ENCODE measurements at places on chromosomes 4 and X.
A peak's percentile ranks its signal among the peaks of the same experiment; 100 is the strongest.

DNA sequence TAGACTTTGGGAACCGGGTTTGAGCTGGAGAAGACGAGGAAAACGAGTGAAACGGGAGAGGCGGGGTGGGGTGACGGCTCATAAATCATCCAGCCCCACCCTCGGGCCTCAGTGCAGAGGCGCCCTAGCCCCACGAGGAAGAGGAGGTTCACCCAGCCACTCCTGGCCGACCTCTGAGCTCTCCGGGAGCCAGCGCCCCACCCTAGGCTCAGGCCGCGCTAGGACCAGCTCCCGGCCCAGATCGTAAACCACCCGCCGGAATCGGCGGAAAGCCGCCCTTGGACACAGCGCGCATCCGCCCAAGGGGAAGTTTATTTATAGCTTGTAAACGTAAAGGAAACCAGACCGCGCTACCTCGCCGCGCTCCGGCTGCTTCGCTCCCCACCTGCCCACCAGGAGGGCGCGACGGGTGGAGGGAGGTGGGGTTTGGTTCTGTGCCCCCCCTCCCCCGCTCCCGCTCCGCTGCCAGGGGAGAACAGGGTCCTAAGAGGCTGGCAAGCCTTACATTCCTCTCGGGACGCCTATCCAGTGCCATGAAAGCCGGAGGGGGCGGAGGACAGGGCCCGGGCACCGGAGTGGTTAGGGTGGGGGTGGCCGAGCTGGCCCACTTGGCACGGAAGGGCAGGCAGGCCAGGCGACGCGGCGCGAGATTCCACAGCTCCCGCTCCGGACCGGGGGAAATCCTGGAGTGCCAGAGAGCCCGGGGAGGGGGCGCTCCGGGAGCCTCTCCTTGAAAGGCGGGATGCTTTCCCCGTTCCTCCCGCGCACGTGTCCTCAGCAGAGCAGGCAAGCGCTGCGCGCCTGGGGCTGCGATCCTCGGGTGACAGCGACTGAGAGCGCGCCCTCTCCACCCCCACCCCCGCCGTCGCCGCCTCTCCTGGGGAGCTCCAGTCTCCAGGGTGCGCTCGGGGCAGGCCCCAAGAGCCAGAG lies 84.2 kb downstream of the BCOR start:
- peaks cover 18% of the 10 kb centered on the region for H3K4me1 ChIP-seq
- H3K27ac ChIP-seq = no peak overlapping the region
- peaks cover 4% of the 10 kb centered on the region for H3K27me3 ChIP-seq
- no peak overlapping the region for H3K4me3 ChIP-seq
- no peaks in the 10 kb centered on the region for H3K36me3 ChIP-seq

- no peak overlapping the region for H3K4me3 ChIP-seq
- H3K27ac ChIP-seq = no peak overlapping the region
- no peaks in the 10 kb centered on the region for H3K27me3 ChIP-seq
- DNase-seq = no peak
Measured at GRCh38 chr4:102439812-102440211, 61.3 kb upstream of the NFKB1 start.

DNA sequence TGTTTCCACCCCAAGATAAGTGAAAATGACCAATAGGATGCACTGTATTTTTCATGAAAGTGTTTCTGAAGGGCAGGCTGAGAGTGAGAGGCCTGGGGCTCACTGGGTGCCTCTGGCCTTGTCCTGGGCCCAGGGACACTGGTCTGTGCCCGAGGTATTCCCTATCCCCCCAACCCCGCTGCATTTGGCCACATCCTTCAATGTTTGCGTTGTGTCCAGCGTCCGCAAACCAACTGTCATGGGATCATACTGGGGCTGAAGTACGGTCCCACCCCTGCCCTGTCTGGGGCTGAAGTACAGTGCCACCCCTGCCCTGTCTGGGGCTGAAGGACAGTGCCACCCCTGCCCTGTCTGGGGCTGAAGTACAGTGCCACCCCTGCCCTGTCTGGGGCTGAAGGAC lies 22.0 kb upstream of the MSANTD1 start:
- no peaks in the 10 kb centered on the region for H3K4me1 ChIP-seq
- peaks cover 57% of the 10 kb centered on the region for H3K36me3 ChIP-seq
- DNase-seq = no peak
- H3K4me3 ChIP-seq = no peak overlapping the region

- no peak overlapping the region for H3K27ac ChIP-seq
- no peak overlapping the region for H3K4me3 ChIP-seq
- H3K4me1 ChIP-seq = peaks cover 17% of the 10 kb centered on the region
- H3K36me3 ChIP-seq = peaks cover 4% of the 10 kb centered on the region
- H3K27me3 ChIP-seq = peaks cover 1% of the 10 kb centered on the region
Measured at GRCh38 chrX:118558926-118559325, 63.3 kb downstream of the DOCK11 start.

DNA sequence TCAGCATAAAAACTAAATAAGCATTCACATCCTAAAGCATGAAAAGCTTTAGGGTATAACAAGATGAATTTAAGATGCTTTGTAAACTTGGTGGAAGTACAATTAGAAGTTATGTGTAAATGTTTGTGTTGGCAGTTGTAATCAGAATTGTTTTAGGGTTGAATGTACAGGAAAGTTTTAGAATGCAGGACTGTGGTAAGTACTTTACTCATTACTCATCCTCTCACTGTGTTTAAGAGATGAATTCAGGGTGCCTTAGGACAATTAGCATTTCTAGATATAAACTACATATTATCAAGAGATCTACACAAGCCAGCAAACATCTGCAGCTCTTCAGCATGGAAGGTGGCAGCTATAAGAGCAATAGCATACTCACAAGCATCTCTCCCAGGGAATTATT lies 77.5 kb upstream of the ELOVL6 start:
- no peak for DNase-seq
- H3K4me3 ChIP-seq = no peak overlapping the region
- H3K27me3 ChIP-seq = peaks cover 2% of the 10 kb centered on the region
- H3K4me1 ChIP-seq = no peaks in the 10 kb centered on the region
- H3K36me3 ChIP-seq = no peaks in the 10 kb centered on the region
- no peak overlapping the region for H3K27ac ChIP-seq

- H3K4me3 ChIP-seq = no peak overlapping the region
- H3K36me3 ChIP-seq = no peaks in the 10 kb centered on the region
- H3K27me3 ChIP-seq = peaks cover 3% of the 10 kb centered on the region
- DNase-seq = no peak
Measured at GRCh38 chrX:112672788-112673560, 6.8 kb downstream of the LHFPL1 start.

DNA sequence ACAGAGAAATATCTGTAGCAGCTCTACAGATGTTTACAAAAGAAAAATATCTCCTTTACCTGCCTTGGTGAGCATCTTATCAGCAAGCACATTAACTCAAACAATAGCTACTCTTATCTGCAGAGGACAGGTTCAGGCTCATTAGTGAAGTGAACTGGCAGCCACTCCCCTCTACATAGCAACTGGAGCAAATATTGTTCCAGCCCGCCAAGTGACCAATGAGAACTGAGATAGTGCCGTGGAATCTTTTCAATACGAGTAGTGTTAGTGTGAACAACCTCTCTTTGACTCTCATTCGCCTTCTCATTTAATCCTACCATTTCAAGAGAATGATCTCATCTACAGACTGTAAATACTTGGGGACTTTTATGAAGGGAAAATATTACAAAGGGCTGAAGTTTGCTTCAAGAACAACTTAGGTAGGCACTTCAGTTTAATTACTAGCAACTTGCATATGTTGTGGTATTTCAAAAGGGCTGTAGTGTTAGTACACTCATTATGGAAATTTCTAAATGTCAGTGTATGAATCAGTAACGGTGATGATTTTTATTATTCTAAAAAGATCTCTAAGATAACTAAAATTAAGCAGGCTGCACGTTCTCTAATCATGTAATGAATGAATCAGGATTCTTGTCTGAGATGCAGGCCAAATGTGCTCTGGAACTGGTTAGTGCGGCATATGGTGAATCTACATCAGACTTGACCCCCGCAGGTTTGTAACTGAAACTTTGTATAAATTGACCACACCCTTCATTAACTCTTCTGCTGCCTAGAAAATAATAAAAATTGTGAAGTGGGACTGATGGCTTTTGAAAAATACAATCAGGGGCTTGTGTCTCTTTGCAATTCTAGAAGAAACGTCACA lies 72.4 kb downstream of the PALLD start:
- peaks cover 6% of the 10 kb centered on the region for H3K27me3 ChIP-seq
- DNase-seq = peak; percentile 59
- peaks cover 37% of the 10 kb centered on the region for H3K4me1 ChIP-seq
- H3K36me3 ChIP-seq = no peaks in the 10 kb centered on the region

DNA sequence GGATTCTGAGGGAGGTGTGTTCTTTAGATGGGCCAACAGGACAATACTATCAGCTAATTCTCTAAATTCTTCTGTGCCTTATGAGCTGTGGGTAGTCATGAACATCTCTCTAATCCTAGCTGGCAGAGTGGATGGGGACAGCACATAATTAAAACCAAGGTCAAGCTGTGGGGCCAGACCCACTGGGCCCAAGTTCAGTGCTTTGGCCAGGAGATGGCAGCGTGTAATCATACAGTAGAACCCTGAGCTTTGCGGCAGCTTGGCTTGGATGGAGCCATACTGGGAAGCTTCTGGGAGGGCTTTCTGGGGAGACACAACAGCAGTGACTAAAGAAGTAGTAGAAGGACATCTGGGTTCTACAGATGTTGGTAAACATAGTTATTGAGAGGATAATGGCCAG lies 140.3 kb upstream of the CXCL13 start:
- H3K4me3 ChIP-seq = no peak overlapping the region
- no peak overlapping the region for H3K27ac ChIP-seq
- H3K27me3 ChIP-seq = peaks cover 2% of the 10 kb centered on the region
- H3K4me1 ChIP-seq = no peaks in the 10 kb centered on the region
- H3K36me3 ChIP-seq = no peaks in the 10 kb centered on the region
- DNase-seq = no peak

- DNase-seq = no peak
- no peak overlapping the region for H3K27ac ChIP-seq
- H3K36me3 ChIP-seq = peaks cover 46% of the 10 kb centered on the region
- peaks cover 39% of the 10 kb centered on the region for H3K4me1 ChIP-seq
- no peak overlapping the region for H3K4me3 ChIP-seq
Measured at GRCh38 chrX:2712890-2713840, 22.1 kb downstream of the CD99 start.

DNA sequence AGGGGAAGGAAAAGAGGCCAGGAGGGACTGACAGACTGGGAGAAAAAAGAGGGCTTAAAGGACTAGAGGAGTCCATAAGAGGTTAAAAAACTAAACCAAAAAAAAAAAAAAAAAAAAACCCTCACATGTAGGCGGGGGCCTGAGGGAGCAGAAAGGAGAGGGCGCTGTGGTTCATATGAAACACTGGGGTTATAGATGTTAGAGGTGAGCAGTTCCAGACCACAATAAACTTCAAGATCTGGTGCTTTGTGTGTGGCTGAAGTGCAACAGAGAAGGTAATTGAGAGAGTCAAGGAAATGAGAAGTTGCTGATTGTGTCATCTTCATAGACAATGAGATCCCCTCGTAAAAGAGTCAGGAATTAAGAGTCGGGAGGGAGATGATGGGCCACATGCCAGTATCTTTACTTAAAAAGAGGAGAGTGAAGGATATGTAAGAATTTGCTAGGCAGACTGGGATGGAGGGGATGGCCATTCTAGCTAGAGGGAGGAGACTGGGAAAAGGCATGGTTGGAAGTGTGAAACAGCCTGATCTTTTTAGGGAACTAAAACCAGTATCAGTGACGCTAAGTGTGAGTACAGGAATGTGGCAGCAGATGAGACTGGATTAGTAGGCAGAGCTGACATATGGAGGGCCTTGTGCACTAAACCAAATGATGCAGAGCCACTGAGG lies 18.4 kb upstream of the OGT start:
- no peak for DNase-seq
- H3K27me3 ChIP-seq = peaks cover 2% of the 10 kb centered on the region
- no peak overlapping the region for H3K4me3 ChIP-seq
- no peaks in the 10 kb centered on the region for H3K4me1 ChIP-seq
- no peak overlapping the region for H3K27ac ChIP-seq

GRCh38 chr4:95835672-95836071 lies 4.2 kb upstream of the PDHA2 start:
- no peak overlapping the region for H3K27ac ChIP-seq
- no peaks in the 10 kb centered on the region for H3K27me3 ChIP-seq
- DNase-seq = peak; percentile 22
- H3K36me3 ChIP-seq = no peaks in the 10 kb centered on the region

GRCh38 chr4:104404361-104404760 lies 90.3 kb downstream of the CXXC4 start:
- H3K4me3 ChIP-seq = no peak overlapping the region
- H3K27ac ChIP-seq = no peak overlapping the region
- DNase-seq = no peak
- H3K4me1 ChIP-seq = no peaks in the 10 kb centered on the region
- H3K36me3 ChIP-seq = no peaks in the 10 kb centered on the region
- no peaks in the 10 kb centered on the region for H3K27me3 ChIP-seq

GRCh38 chr4:100907465-100908454 lies 389.9 kb upstream of the EMCN start:
- H3K27ac ChIP-seq = peak overlapping the region; percentile 91
- peak; percentile 7 for DNase-seq
- peaks cover 4% of the 10 kb centered on the region for H3K4me1 ChIP-seq
- H3K36me3 ChIP-seq = no peaks in the 10 kb centered on the region
- H3K4me3 ChIP-seq = no peak overlapping the region

GRCh38 chrX:107715331-107716117 lies 60.1 kb downstream of the TSC22D3 start:
- DNase-seq = no peak
- peak overlapping the region; percentile 64 for H3K27ac ChIP-seq
- peaks cover 4% of the 10 kb centered on the region for H3K36me3 ChIP-seq
- peaks cover 13% of the 10 kb centered on the region for H3K27me3 ChIP-seq
- peaks cover 21% of the 10 kb centered on the region for H3K4me1 ChIP-seq
- H3K4me3 ChIP-seq = peak overlapping the region; percentile 94

- no peaks in the 10 kb centered on the region for H3K27me3 ChIP-seq
- H3K27ac ChIP-seq = no peak overlapping the region
- no peaks in the 10 kb centered on the region for H3K36me3 ChIP-seq
- H3K4me1 ChIP-seq = peaks cover 2% of the 10 kb centered on the region
- no peak overlapping the region for H3K4me3 ChIP-seq
- no peak for DNase-seq
Measured at GRCh38 chr4:95506264-95506663, 42.5 kb downstream of the UNC5C start.

DNA sequence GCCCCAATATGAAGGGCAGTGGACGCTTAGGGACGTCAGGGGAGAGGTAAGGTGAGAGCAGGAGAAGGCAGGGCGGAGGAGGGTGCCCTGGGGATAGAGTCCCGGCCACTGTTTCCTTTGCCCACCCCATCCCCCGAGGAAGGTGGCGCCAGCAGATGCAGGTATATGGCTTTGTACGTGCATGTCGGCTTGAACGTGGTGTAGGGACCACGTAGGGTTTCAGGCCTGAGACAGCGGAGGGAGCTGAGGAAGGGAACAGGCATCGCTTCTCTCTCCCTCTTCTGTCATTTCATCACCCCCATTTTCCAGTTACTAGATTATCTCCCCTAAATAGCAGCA lies 97.9 kb downstream of the PHKA2 start:
- H3K27me3 ChIP-seq = no peaks in the 10 kb centered on the region
- no peak for DNase-seq
- no peak overlapping the region for H3K27ac ChIP-seq
- H3K4me1 ChIP-seq = peaks cover 10% of the 10 kb centered on the region
- H3K4me3 ChIP-seq = no peak overlapping the region

All from endothelial cell (in vitro differentiated cells).